ENCODE measurements at places on chromosomes 16 and 17. TPM values are rescaled to one million over a fixed set of nuclear protein-coding genes. Genes with fewer than 3 reads are reported as not detected.

- H3K27me3 ChIP-seq, result no peaks in the 10 kb centered on the region
- H3K4me3 ChIP-seq, result no peak overlapping the region
- H3K36me3 ChIP-seq, result no peaks in the 10 kb centered on the region
- H3K27ac ChIP-seq, result no peak overlapping the region
Observed at GRCh38 chr16:10740845-10741208, 2.8 kb upstream of the NUBP1 start.

The GUCY2D gene
- total RNA-seq, result not detected

- no peaks in the 10 kb centered on the region for H3K27me3 ChIP-seq
- DNase-seq, result peak; percentile 74
- no peak overlapping the region for H3K4me3 ChIP-seq
- H3K4me1 ChIP-seq, result peaks cover 28% of the 10 kb centered on the region
- H3K27ac ChIP-seq, result no peak overlapping the region
- H3K36me3 ChIP-seq, result peaks cover 28% of the 10 kb centered on the region
Observed at GRCh38 chr17:47698749-47699535, 5.0 kb downstream of the TBKBP1 start.

The TOX3 gene
- total RNA-seq, result 7.2 TPM

DNA sequence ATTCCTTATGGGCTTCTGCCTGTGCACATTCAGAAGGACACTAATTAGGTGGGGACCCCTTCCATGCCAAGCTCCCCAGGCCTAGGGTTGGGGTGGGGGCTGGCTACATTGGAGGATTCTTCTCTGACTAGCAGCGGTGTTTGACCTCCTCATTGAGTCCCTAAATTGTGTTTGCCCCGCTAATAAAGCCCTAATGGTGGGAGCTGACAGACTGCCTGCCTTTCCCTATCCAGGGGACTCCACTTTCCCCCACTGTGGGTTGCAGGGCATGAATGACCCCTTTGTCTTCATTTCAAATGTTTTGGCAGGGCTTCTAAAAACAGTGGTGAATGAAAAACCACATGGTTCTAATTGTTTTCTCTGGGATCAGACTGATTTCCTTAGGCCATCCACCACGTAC, 476.8 kb upstream of the CDH11 start:
- H3K4me1 ChIP-seq, result no peaks in the 10 kb centered on the region
- DNase-seq, result no peak
- H3K27ac ChIP-seq, result no peak overlapping the region
- no peak overlapping the region for H3K4me3 ChIP-seq

- H3K4me3 ChIP-seq, result peak overlapping the region; percentile 42
- peak overlapping the region; percentile 72 for H3K27ac ChIP-seq
- peaks cover 34% of the 10 kb centered on the region for H3K4me1 ChIP-seq
- peaks cover under 1% of the 10 kb centered on the region for H3K36me3 ChIP-seq
- no peak for DNase-seq
Observed at GRCh38 chr17:29138184-29138955, 41.8 kb downstream of the MYO18A start.

DNA sequence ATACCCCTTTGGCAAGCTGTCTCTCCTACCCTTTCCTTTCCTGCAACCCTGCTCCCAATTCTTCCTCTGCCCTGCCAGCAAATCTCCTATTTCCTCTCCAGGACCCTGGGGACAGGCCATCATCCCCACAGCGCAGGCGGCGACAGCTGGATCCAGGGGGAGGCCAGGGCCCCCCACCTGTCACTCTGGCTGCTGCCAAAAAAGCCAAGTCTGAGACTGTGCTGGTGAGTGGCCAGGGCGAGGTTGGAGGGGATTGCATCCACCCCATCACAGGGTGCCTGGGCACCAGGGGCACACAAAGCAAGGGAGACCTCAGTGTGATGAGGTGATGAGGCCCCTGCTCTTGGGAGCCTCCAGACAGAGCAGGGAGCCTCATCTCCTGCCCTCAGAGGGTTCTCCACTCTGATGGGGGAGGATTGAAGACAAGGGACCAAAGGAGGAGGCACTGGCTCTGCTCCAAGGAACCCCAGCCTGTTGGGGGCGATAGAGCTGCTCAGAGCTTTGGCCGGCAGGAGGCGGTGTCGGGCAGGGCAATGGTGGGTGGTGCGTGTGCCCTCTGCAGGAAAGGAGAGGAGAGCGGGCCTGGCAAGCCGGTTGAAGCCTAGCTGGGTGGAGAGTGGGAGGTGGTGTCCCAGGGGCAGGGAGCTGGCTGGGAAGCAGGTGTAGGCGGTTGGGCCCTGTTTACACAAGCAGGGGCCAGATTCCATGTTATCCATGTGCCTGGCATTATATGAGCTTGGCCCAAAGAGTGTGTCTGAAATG, 15.6 kb upstream of the PDK2 start:
- H3K36me3 ChIP-seq, result peaks cover 99% of the 10 kb centered on the region
- H3K4me1 ChIP-seq, result peaks cover 9% of the 10 kb centered on the region
- peak overlapping the region; percentile 3 for H3K27ac ChIP-seq
- H3K4me3 ChIP-seq, result no peak overlapping the region

The CDH5 gene
- 26.3 TPM for total RNA-seq

DNA sequence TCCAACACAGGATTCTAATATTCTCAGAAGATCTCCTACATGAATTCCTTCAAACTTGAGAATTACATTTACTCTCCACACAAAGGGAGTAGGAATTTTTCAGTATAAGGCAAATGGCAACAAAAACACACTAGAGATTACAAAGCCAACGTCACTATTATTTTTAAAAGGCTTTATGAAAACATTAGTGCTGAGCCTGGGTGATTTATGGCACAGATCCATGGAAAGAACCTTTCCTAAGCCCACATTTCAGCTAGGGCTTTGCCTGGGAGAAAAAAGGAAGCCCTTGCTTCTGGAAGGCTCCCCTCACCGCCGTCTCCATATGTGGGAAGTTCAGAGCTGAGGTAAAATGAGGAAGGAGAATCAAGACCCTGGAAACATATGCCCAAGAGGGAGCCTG, 499.4 kb upstream of the HSBP1 start:
- no peak for DNase-seq
- no peaks in the 10 kb centered on the region for H3K36me3 ChIP-seq
- H3K27ac ChIP-seq, result no peak overlapping the region
- no peaks in the 10 kb centered on the region for H3K27me3 ChIP-seq

DNA sequence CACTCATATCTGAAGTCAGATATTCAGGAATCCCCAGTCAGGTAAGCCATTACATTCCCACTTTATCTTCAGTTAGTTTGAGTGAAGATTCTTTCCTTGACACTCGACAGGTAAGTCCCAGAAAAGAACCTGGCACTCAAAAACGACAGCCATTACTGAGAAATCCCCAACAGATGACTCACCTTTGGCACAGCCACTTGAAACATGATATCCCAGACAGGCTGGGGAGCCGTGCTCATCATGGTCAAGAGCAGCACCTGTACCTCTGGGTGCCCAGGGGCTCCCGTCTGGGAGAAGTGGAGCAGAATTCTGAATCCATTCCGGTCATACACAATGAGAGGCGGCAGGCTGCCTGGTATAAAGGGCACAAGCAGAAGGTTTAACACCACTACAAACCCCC, 16.8 kb upstream of the COG7 start:
- no peaks in the 10 kb centered on the region for H3K4me1 ChIP-seq
- no peak overlapping the region for H3K27ac ChIP-seq
- H3K4me3 ChIP-seq, result no peak overlapping the region
- no peaks in the 10 kb centered on the region for H3K27me3 ChIP-seq

The KRT24 gene
- 1.8 TPM for total RNA-seq

DNA sequence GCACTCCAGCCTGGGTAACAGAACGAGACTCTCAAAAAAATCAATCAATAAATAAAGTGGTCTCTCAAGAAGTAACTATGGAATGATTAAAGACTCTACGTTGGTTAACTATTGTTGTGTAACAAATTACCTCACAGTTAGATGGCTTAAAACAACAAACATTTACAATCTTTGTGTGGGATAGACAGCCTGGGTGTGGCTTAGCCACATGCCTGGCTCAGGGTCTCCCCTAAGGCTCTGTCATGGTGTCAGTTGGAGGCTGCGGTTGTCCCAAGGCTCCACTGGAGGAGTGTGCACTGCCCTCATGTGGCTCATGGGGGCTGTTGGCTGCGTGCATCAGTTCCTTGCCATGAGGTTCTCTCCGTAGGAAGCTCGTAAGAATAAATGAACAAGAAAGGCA, 294.5 kb downstream of the SNX29 start:
- no peaks in the 10 kb centered on the region for H3K36me3 ChIP-seq
- no peak overlapping the region for H3K4me3 ChIP-seq
- no peak overlapping the region for H3K27ac ChIP-seq
- no peaks in the 10 kb centered on the region for H3K27me3 ChIP-seq

The PEMT gene
- 7.0 TPM for total RNA-seq

DNA sequence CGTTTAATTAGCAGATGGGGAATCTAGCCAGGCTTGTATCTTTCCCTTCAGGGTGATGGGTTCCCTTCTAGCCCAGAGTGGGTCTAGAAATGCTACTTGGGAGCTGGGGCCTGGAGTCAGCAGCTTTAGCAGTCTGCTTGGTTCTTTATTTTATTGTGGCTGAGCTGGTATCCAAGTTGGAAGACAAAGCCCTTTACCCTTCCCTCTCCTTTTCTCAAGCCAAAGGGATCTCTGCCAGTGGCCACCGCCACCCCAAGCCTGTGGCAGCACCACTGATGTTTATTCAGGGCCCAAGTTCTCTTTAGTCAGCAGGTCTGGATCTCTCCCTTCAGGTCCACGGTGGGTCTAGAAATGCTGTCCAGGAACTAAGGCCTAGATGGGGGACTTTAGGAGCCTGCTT, 215.2 kb downstream of the SPECC1 start:
- H3K27ac ChIP-seq, result no peak overlapping the region
- H3K4me1 ChIP-seq, result peaks cover 11% of the 10 kb centered on the region
- H3K27me3 ChIP-seq, result no peaks in the 10 kb centered on the region
- peaks cover 18% of the 10 kb centered on the region for H3K36me3 ChIP-seq

GRCh38 chr17:4642286-4642685, 808 bp upstream of the ALOX15 start:
- H3K27ac ChIP-seq, result no peak overlapping the region
- no peak for DNase-seq
- peaks cover 36% of the 10 kb centered on the region for H3K27me3 ChIP-seq
- no peak overlapping the region for H3K4me3 ChIP-seq
- H3K36me3 ChIP-seq, result no peaks in the 10 kb centered on the region
- H3K4me1 ChIP-seq, result peaks cover 17% of the 10 kb centered on the region

GRCh38 chr17:16934836-16935235, 37.1 kb downstream of the TNFRSF13B start:
- no peak overlapping the region for H3K27ac ChIP-seq
- H3K27me3 ChIP-seq, result no peaks in the 10 kb centered on the region
- H3K36me3 ChIP-seq, result no peaks in the 10 kb centered on the region
- no peak overlapping the region for H3K4me3 ChIP-seq
- H3K4me1 ChIP-seq, result no peaks in the 10 kb centered on the region

DNA sequence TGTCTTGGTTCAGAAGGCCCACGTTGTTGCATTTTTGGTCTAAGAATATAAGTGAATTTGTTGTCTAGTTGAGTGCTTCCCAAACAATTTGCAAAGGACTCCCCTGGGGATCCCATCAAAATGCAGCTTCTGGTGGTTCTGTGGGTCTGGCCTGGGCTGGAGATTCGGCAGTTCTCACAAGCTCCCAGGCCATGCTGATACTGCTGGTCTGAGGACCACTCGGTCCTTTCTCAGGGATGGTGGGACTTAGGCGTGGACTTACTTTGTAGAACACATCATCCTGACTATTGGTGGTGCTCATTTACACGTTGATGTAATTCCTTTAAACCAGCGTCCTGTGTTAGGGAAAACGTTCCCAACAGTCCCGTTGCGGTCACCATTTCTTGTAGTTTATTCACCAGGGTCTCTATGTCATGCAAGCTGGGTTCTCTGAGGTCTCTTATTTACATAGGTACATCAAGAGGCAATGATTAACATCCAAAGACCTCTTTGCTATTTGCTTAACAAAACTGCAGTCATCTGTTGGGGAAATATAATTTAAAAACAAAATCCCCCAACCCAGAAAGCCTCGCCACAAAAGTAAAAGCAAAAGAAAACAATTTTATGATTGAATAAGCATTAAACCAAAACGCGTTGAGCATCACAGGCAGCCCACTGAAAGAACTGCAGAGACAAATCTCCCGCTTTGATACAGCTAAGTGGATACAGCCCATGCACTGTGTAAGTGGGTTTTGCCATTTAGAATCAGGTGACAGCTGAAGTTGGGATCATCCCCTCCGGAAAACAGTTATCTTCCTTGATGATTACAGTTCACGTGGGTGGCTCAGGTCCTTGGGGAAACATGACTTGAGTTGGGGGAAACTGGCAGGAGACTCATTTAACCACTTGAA, 39.0 kb upstream of the SEC14L1 start:
- DNase-seq, result no peak
- no peaks in the 10 kb centered on the region for H3K36me3 ChIP-seq
- H3K27me3 ChIP-seq, result no peaks in the 10 kb centered on the region
- no peak overlapping the region for H3K27ac ChIP-seq
- H3K4me3 ChIP-seq, result no peak overlapping the region

GRCh38 chr16:875182-876040, 74.9 kb upstream of the GNG13 start:
- H3K36me3 ChIP-seq, result no peaks in the 10 kb centered on the region
- no peaks in the 10 kb centered on the region for H3K27me3 ChIP-seq

- H3K27me3 ChIP-seq, result no peaks in the 10 kb centered on the region
- no peak overlapping the region for H3K4me3 ChIP-seq
- no peak for DNase-seq
- peaks cover 7% of the 10 kb centered on the region for H3K4me1 ChIP-seq
Observed at GRCh38 chr16:23944381-23944780, 108.6 kb downstream of the PRKCB start.

GRCh38 chr16:48542020-48542473, 67.9 kb downstream of the N4BP1 start:
- H3K4me3 ChIP-seq, result no peak overlapping the region
- H3K36me3 ChIP-seq, result peaks cover 81% of the 10 kb centered on the region
- H3K27ac ChIP-seq, result peak overlapping the region; percentile 41
- H3K4me1 ChIP-seq, result peaks cover 11% of the 10 kb centered on the region
- H3K27me3 ChIP-seq, result no peaks in the 10 kb centered on the region

GRCh38 chr16:31072540-31073141, 1.4 kb downstream of the ZNF668 start:
- peak overlapping the region; percentile 99 for H3K27ac ChIP-seq
- peaks cover 16% of the 10 kb centered on the region for H3K36me3 ChIP-seq
- H3K27me3 ChIP-seq, result no peaks in the 10 kb centered on the region
- peak overlapping the region; percentile 97 for H3K4me3 ChIP-seq

DNA sequence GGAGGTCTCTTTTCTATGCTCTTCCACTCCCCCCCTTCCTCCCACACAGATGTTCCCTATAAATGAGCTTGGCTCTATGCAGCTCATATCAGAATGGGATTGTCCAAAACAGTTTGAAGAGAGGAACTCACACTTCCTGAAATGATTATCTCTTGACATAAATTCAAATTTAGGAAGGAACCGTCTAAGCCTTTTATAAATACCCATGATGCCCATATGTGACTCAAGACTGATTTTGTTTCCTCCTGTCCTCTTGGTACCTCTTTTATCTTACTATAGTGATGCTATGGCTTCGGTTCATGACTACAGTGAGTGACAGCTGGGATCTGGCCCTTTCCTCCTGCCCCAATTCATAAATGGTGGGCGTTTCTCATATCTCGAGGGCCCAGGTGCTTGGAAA, 16.6 kb upstream of the TERF2 start:
- H3K4me1 ChIP-seq, result peaks cover 53% of the 10 kb centered on the region
- DNase-seq, result no peak
- no peak overlapping the region for H3K27ac ChIP-seq
- no peak overlapping the region for H3K4me3 ChIP-seq
- H3K36me3 ChIP-seq, result no peaks in the 10 kb centered on the region

- H3K36me3 ChIP-seq, result no peaks in the 10 kb centered on the region
- H3K27ac ChIP-seq, result no peak overlapping the region
- no peaks in the 10 kb centered on the region for H3K27me3 ChIP-seq
- H3K4me1 ChIP-seq, result no peaks in the 10 kb centered on the region
- H3K4me3 ChIP-seq, result no peak overlapping the region
Observed at GRCh38 chr17:52030052-52030451, 128.5 kb downstream of the CA10 start.

- H3K36me3 ChIP-seq, result peaks cover 9% of the 10 kb centered on the region
- H3K4me1 ChIP-seq, result peaks cover 7% of the 10 kb centered on the region
- no peak overlapping the region for H3K27ac ChIP-seq
- no peak overlapping the region for H3K4me3 ChIP-seq
- no peak for DNase-seq
- H3K27me3 ChIP-seq, result no peaks in the 10 kb centered on the region
Observed at GRCh38 chr17:30174556-30174955, 57.9 kb downstream of the NSRP1 start.

Measured in stomach (tissue), 19 donors.